Ureter (tissue), 1 donor: ENCODE measurements at places on chromosomes 7 and 10.
A peak's percentile ranks its signal among the peaks of the same experiment; 100 is the strongest.

GRCh38 chr10:100146875-100147650 is 38.8 kb downstream of the ERLIN1 start:
- DNase-seq, result no peak

DNA sequence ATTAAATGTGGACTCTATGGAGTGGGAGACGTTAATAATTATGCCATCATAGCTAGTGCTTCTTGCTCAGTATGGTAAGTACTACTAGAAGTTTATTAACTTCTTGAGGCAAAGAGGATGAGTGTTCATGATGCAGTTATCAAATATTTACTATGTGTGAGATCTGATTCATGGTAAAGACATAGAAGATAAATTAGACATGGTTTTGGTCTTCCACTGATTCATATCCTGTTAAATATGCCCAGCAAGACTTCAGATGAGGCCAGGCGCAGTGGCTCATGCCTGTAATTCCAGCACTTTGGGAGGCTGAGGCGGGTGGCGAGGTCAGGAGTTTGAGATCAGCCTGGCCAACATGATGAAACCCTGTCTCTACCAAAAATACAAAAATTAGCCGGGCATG is 547.1 kb upstream of the ANKRD30A start:
- no peak for DNase-seq

DNA sequence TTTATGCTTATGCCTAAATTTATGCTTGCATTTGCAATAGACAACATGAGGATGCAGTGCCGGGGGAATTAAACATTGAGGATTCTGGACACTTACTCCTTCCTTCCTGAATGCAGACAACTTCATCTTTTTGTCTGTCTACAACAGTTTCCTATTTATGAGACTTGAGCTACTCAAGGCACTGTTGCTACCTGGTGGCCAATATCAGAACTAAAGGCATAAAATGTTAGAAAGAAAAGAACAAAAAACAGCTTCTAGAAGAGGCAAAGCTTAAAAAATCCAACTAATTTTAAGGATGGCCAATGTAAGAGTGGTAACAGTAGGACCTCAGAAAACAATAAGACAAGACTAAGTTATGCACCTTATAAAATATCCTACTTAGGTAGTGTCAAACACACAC is 144.5 kb upstream of the PTN start:
- DNase-seq, result no peak

DNA sequence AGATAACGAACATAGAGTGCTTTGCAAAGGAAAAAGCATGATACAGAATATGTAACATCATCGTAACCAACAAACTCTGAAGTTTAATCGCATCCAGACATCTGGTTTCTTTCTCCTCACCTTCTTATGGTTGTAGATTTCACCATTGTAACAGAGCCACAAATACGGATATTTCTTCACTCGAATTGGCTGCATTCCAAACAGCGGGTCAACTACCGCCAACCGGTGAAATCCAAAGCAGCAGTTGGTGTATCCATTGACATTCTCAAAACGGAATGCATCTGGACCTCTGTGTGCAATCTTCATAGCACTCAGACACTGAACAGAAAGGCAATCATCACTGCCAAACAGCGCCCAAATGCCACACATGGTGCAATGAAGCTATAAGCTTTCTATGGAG is 3.4 kb downstream of the ASNS start:
- DNase-seq, result no peak

DNA sequence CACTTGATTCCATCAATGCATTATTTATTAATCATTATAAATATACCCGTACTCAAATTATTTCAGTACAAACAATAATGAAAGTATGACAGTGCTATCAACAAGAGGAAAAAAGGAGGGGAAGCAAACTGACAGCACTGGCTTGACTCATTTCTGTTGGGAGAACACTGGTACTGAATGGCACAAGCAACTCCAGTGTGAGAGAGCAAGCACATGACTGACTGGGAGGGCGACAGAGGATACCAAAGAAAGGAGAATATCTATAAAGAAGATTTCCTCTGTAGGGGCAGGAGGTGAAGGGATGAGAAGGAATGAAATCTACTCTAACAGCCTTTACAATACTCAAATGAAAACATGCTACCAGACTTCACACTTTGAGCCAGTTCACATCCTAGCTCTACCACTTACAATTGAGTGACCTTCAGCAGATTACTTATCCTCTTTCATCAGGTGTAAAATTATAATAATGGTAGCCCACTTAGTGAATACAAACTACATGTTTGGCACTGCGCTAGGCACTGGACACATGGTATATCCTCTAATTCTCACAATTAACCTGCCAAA is 1.5 kb downstream of the USP54 start:
- DNase-seq, result no peak

DNA sequence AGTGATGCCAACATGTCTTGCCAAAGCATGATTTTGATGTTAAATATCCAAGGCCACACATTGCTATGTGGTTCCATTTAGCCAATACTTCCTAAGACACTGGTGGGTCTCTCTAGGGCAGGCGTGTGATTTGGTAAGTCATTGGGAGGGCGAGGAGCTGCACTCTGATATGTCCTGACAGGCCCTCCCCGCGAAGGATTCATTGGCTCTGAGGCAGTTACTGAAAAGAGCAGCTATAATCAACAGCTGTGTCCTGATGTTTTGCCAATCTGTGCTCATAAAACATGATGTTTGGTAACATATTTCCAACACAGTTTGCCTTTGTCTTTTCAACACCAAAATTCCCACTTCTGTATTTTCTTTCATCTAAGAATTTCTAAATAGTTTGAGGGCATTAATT is 646.7 kb downstream of the PARD3 start:
- DNase-seq, result no peak

- no peak for DNase-seq
Observed at GRCh38 chr7:133535308-133535707, 282.4 kb downstream of the EXOC4 start.

GRCh38 chr7:120898715-120899499 is 41.0 kb upstream of the TSPAN12 start:
- no peak for DNase-seq

GRCh38 chr7:158274404-158274811 is 313.2 kb downstream of the PTPRN2 start:
- no peak for DNase-seq

- no peak for DNase-seq
Observed at GRCh38 chr10:109426987-109427386, 496.3 kb downstream of the XPNPEP1 start.

DNA sequence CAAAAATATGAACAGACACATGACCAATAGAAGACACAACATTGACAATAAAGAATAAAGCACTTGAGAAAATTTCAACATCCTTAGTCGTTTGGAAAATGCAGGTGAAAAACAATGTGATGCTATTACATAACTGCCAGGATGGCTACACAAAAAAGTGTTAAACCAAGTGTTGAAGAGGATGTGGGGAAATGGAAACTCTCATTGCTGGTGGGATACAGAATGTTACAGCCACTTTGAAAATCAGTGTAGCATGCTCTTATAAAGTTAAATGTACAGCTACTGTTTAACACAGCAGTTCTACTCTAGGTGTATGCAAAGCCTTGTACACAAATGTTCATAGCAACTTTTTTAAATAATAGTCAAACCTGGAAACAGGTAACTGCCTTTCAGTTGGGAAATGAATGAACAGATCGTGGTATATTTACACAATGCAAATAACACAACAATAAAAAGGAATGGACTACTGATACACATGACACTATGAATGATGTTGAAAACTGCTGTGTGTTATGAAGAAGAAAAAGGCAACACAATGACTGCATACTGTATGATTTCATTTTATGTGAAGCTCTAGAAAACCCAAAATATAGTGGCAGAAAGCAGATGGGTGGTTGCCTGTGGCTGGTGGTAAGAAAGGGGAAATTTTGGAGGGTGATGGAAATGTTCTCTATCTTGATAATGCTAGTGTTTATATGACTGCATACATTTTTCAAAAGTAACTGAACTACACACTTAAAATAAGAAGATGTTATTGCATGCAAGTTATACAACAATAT is 102.2 kb upstream of the VIPR2 start:
- no peak for DNase-seq

- DNase-seq, result no peak
Observed at GRCh38 chr7:123633553-123633952, 22.1 kb upstream of the LMOD2 start.

DNA sequence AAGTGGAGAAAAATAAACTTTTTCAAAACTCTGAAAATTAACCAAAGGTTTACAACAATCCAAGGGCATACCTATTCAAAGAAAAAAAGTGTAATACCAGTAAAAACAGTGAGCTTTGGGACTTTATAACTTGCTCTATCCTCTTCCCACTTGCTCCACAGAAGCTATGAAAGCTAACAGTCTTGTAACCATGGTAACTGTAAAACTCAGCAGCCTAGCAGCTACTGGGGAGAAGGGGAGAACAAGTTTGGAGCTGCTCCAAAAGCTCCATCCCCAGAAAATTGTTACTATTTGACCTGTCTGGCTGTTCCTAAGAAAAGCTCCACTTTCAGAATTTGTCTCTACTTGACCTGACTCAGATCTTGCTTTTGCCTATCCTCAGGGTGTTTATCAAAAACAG is 191.5 kb downstream of the OTUD1 start:
- no peak for DNase-seq

- DNase-seq, result no peak
Observed at GRCh38 chr10:21523557-21524008, 1.9 kb downstream of the SKIDA1 start.

DNA sequence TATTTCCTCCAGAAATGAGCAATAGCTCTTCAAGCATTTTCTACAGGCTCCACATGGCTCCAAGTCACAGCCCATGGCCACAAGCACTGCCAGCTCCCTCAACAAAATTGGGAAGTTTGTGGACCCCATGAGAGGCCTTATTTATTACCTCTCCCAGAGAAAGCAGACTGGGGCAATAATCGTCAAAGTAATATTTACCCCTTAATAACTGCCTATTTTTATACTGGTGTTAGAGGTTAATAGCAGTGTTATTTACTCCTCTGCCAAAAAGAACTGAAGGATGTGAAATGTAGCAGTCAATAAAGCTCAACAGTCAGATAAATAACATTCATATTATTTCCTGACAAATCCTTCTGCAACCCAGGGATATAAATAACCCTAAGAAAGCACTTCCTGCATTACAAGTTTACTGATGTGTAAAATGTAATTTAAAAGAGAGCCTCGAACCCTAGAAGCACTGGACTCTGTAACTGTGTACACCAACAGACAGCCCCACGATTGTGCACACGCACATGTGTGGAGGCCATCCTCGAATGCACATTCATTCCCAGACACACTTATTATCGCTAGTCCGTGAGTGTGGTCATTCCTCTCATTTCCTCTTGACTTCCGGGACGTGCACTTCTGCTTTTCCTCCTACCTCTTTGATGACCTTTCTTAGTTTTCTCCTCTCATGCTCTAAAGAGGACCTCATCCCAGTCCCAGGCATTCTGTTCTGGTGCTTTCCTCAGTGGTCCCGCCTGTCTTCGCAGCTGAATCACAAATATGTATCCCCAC is 157.4 kb downstream of the EVX1 start:
- DNase-seq, result no peak

DNA sequence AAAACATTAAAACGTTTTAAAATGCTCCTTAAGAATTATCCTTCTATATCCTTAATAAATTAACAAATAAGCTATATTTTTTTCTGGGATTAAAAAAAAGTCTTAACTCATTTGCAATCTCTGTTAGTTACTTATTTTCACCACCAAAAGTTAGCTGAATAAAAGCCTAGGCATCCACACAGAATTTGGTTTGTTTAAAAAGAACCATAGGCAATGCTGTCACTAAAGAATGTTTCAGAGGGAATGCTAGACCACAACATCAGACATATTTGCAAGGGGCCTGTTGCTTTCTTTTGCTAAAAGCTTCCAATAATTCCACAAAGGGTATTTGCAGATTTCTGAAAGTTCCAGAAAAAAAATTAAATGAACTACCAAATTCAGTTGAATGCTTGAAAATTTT is 244.2 kb downstream of the POU6F2 start:
- DNase-seq, result no peak

DNA sequence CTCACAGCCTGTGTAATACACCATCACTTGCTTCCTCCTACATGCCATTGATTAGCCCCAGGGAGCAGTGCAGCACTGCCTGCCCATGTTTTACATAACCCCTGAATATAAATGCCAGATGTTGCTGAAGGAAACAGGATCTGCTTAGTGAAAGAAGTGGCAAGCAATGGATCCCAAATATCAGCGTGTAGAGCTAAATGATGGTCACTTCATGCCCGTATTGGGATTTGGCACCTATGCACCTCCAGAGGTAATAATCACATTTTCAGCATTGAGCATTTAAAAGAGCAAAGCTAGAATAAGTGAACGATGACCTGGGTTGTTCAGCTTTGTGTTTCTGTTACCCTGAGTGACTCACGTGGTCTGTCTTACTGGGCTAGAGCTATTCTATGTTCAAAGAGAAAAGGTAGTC is at the start of gene AKR1C4:
Gene AKR1C4, plus strand, starts transcription at position 136 of the 412 bp plus-strand sequence. Its CDS starts 31 bp downstream, at position 167.
- DNase-seq, result no peak

DNA sequence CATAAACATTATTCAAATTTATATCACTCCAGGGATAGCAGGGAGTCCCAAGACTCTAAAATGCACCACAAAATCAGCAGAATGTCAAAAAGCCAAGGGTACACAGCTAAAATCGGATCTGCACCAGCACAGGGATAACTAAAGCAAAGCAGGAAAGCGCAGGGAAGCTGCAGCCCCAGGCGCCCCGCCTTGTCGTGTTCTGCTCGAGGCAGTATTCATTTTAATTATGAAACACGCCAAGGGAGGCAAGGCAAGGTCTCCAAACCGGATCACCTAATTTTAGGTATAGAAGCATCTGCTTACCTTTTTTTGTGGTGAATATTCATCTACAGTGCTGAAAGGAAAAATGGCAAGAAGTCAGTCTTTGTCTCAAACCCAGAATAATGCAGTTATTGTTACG is 199.4 kb downstream of the RAPGEF5 start:
- no peak for DNase-seq

DNA sequence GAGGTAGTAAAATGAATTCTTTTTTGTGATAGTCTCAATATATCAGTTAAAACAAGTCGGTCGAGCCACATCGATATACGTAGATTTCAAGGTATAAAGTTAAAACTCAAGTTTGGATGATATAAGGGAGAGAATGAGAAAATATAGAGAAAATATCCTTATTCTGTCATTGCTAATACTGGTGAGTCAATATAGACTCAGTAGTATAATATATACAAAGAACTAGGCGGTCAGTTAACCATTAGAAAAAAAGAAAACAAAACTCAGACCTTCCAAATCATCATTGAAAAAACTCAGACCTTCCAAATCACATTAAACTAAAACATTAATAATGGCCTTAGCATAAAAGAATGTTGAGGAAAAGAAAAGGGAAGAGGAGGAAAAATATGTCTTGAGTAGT is 817.1 kb upstream of the IGFBP3 start:
- no peak for DNase-seq

GRCh38 chr7:134367956-134368749 is 51.4 kb upstream of the SLC35B4 start:
- no peak for DNase-seq

GRCh38 chr10:84352251-84352842 is 24.0 kb downstream of the CCSER2 start:
- DNase-seq, result peak; percentile 47

GRCh38 chr7:70684173-70684572 is 447.8 kb upstream of the GALNT17 start:
- no peak for DNase-seq

DNA sequence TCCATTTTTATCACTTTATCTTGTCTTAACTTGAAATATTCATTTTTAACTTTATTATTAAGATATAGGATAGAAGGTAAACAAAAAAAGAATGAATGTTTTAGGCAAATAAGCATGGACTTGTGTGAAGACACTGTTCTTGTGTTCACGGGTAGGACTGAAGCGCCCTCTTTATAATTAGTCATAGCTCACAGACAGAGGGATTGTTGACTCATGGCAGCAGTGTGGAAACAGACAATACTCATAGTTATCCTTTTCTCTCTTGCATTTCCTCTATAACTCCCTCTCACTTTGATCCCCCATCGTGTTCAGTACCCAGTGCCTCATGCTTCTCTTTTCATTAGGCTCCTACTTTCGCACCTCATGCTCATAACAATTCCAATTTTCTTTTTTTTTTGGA is 731.8 kb downstream of the PHTF2 start:
- no peak for DNase-seq
